ENCODE measurements at places on chromosomes 5 and 9.

DNA sequence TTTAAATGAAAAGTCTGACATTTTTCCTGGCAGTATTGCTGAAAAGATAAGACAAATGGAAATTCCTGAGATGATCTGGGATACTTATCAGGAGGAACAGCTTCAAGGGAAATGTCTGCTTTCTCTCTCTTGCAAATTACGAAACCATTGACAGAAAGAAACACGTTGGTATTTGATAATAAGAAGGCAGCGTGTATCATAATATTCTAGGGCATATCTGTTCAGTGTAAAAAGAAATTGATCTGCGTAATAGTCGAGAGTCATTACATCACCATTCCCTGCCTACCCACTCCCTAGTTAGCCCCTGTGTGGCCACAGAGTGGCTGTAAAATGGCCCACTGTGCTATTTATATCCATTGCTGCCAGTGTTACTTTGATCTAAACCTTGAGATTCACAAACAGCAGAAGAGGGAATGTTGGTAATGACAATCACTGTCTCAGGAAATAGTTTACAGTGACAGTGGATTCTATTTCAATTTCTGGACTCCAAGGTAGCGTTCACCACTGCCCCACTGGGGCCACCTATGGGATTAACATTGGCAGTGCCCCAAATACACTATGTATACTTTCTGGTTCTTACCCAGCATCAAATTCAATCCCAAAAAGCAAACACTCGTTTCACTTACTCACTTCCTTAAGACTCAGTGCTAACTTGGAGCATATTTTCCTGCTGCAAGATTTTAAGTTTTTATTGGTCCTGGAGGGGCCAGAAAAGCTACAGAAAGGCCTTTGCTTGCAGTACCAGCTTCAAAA lies 133.4 kb upstream of the GAS1 start:
- DNase-seq: no peak

- DNase-seq: no peak
These were observed 241.4 kb downstream of the PBX3 start for GRCh38 chr9:125988479-125989050.

DNA sequence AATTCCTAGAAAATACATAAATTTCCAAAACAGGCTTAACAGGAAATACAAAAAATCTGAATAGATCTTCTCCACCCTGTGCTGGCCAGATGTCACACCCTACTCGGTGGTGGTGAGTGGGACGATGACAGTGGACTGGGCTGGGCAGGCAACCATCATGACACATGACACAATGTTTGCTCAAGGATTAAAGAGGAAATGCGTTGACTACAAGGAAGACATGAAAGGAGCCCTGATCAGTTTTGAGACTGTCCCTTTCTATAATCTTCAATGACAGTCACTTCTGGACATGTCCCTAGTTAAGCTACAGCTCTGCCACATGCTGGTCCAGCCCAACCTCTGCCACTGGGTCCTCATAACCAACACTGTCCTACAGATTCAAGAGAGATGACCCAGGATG lies 99.8 kb downstream of the ZDHHC21 start:
- no peak for DNase-seq

- no peak for DNase-seq
These were observed 22.1 kb upstream of the FRMD3 start for GRCh38 chr9:83560169-83560826.

Measured in activated CD8-positive, alpha-beta memory T cell treated with anti-CD3 and anti-CD28 coated beads, Interleukin-2, amount 50 U/mL, for 4 hours (primary cell).